ELR (cell line): ENCODE measurements at places on chromosomes 3 and 15.
A peak's percentile ranks its signal among the peaks of the same experiment; 100 is the strongest.

GRCh38 chr15:63083044-63083443 lies 38.6 kb upstream of the LACTB start:
- DNase-seq: no peak

DNA sequence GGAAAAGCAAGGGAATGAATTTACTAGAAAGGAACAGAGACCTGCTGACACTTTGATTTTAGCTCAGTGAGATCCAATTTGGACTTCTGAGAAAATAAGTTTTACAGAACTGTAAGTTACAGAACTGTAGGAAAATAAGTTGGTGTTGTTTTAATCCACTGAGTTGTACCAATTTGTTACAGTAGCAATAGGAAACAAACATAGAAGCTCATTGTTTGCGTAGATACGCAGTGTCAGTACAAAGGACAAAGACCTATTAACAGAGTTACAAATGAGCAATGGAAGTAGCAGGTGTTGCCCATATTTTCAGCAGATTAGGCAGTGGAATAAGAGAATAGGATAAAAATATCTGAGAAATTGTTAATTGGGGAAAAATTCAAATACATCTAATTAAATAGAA lies 385.8 kb upstream of the CNTN6 start:
- DNase-seq: no peak

- no peak for DNase-seq
Measured at GRCh38 chr3:105539897-105540296, 173.2 kb downstream of the ALCAM start.

GRCh38 chr3:143812481-143812880 lies 35.8 kb downstream of the SLC9A9 start:
- DNase-seq: no peak

- DNase-seq: no peak
Measured at GRCh38 chr15:35724626-35725025, 178.7 kb upstream of the DPH6 start.

GRCh38 chr3:61848885-61849284 lies 287.5 kb downstream of the PTPRG start:
- DNase-seq: no peak

DNA sequence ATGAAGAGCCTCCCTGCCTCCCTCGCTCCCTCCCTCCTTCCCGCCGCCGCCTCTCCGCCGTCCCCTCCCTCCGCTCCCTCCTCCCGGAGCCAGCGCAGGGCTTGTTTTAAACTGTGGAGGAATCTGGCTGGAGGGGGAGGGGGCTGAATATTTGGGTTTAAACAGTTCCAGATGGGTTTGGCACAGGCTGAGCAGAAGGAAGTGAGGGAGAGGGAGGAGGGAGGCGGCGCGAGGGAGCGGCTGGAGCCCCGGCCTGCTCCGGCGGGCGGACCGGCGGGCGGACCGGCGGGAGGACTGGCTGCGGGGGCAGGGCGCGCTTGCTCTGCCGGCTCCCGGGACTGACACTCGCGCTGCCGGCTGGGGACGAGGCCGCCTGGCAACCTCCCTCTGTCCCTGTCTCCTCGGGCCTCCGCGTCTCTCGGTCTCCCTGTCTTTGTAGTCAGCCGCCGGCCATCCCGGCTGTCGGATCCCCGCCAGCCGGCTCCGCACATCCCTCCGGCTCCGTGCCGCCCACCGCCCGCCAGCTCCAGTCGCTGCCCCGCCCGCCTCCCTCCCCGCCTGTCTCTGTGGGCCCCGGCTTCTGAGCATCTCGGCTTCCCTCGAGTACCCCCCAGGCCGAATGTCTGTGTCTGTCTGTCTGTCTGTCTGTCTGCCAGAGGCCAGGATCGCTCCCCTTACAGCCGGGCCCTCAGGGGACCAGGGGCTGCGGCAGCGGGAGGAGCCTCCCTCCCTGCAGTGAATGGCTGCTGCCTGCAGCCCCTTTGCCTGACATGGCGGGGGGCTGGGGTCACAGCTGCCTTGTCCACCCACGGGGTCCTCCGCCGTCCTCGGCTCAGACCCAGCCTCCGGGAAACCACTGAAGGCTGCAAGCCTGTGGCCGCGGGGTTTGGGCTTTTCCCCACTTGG lies 7.6 kb downstream of the EPHB3 start:
- peak; percentile 68 for DNase-seq

GRCh38 chr15:45187894-45188830 lies at the start of gene SHF:
Gene SHF, minus strand, starts transcription at chr15:45187966. Its CDS starts 15 bp downstream, at chr15:45187951.
- peak; percentile 37 for DNase-seq
